Dermis microvascular lymphatic vessel endothelial cell (primary cell): ENCODE measurements at places on chromosomes 2 and 18.

DNA sequence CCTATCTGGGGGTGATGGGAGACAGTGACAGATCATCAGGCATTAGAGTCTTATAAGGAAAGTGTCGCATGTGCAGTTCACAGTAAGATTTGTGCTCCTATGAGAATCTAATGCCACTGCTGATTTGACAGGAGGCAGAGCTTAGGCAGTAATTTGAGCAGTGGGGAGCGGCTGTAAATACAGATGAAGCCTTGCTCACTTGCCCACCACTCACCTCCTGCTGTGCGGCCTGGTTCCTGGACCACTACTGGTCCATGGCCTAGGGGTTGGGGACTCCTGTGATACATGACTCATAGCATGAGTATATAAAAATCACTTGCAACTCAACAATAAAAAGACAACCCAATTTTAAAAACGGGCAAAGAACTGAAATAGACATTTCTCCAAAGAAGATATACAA is 71.1 kb upstream of the ACAA2 start:
- DNase-seq, result no peak

- DNase-seq, result no peak
Measured at GRCh38 chr18:5510135-5510846, 33.5 kb downstream of the EPB41L3 start.

DNA sequence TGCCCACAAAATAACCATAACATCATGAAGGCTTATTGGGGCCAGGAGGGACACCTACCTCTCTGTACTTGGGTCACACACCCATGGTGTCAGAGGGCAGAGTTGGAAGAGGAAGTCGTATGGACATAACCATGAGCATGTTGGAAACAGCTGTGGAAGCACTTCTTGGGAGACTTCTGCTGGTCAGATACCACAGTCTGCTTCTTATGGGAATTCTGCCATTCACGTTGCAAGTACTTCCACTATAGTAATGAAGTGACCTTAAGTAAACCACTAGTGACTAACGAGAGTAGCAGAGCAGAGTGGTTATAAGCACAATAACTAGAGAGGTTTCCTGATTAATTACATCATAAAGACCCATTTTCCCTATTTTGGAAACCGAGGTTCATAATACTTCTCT is 61.1 kb upstream of the TFPI start:
- DNase-seq, result no peak

- no peak for DNase-seq
Measured at GRCh38 chr2:54641988-54642387, 81.5 kb upstream of the EML6 start.

DNA sequence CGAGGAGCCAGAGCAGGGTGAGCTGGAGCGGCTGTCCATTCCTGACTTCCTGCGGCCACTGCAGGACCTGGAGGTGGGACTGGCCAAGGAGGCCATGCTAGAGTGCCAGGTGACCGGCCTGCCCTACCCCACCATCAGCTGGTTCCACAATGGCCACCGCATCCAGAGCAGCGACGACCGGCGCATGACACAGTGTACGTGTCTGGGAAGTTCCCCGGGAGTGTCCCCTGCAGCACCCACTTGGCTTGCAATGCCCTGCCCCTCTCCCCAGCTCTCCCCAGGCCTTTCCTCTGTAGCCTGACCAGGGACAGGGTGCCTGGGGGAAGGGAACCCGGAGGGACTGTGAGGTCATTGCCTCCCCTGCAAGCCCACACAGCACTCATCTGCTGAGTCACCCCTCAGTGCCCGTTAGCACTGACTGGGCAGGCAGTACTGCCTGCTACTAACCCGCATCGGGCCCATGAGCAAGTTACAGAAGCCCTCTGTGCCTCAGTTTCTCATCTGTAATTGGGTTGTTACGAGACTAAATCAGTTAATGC is 29.4 kb upstream of the GMPPA start:
- no peak for DNase-seq

- DNase-seq, result no peak
Measured at GRCh38 chr18:59769129-59769865, 72.1 kb upstream of the CCBE1 start.

DNA sequence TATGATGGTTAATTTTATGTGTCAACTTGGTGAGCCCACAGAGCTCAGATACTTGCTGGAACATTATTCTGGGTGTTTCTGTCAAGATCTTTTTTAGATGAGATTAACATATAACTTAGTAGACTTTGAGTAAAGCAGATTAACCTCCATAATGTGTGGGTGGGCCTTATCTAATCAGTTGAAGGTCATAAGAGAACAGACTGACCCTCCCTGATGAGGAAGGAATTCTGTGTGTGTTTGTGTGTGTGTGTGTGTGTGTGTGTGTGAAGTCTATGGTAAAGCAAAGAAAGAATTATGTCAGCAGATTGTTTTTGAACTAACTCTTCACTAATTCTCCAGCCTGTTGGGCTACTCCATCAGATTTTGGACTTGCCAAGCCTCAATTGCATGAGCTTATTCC is 232.2 kb upstream of the MEX3C start:
- no peak for DNase-seq

DNA sequence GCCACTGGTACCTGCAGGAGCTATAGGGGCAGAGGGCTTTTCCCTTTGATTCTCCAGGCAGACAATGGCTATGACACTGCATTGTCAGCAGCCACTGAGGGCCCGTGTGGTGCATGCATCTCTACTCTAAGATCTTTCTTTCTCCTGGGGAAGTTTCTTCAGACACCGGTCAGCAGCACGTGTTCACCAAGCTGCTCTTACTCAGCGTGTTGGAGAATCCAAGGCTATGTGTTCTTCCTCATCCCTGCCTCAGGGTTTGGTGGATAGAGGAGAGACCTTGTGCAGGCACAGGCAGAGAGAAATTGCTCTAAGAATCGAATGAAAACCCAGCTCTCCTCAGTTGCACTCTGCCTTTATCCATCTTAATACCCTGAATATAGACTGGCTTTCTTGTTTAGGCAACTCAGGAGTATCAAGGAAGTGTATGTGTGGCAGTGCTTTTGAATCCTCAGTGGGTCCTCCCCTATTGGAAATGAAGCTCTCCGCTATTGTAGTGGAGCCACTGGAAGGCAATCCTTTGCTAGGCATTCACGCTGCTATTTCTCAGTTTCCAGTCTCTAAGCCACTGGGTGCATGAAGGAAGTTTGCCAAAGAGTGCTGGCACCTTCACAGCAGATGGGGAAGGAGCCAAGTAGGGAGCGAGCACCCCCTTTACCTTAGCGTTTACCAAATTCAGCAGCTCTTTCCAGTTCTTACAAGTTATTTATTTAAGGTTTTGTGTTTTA is 86.9 kb upstream of the EML6 start:
- DNase-seq, result no peak

DNA sequence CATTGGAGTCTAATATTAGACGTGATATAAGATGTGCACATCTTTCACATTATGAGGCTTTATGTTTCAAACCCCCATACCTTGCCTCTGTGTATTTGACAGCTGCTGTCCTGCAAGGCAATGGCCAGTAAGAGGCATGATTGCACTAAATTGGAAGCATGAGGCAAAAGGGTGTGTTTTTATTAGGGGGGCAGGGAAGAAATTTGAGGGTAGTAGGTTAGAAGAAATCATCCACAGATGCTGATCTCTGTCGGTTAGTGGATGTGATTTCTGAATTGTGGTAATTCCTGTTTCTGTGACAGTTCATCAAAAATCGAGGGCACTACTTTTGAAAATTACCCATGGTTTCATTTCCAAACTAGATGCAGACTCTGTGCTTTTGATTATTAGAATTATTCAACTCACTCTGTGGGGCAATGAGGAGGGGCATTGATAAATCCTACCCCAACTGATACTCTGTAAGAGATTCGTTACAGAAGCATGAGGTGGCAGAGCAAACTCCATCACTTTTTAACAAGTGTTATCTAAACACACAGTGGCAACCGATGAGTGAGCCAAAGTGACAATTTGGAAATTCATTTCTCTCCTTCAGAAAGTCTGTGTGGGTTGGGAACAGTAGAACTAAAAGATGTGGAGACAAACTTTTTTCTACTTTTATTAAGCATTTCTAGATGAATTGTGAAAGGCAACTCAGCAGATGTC is 453.0 kb downstream of the ARHGAP15 start:
- no peak for DNase-seq

DNA sequence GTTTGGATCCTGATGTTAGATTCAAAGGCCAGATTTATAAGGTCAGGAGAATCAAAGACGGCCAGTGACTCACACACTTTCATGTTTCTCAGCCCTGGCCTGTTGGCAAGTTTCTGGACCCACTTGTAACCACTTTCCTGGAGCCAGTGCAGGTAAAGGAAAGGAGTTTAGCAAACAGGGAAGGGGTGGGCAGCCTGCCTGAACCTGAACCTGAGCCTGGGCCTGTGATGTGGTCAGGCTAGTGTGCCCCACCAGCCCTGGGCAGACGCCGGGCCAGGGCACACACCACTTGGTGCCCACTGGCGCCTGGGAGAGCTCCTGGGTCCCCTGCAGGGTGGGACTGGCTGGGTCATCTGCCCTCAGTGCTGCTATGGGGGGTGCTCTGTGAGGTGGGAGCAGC is 100.5 kb upstream of the SPRED2 start:
- no peak for DNase-seq

DNA sequence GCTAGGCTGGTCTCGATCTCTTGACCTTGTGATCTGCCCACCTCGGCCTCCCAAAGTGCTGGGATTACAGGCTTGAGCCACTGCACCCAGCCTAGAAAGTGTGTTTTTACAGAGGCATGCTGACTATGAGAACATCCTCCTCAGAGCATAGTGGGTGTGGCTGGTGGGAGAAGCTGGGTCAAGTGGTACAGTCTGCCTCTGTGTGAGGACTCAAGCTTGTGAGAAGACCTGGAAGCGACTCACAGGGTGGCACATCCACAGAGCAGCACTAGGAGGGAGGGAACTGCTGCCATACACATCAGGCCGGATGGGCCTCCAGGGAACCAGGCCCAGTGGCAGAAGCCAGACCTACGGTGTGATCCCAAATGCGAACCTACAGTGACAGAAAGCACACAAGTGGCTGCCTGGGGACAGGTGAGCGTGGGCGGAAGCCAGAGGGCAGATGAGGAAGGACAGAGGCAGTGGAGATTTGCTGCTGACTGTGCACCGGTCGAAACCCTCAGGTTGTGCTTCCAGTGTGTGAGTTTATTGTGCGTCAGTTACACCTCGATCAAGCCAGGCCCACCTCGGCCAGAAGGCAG is 8.9 kb downstream of the ARHGEF4 start:
- no peak for DNase-seq

GRCh38 chr2:234986876-234987720 is 35.3 kb downstream of the SH3BP4 start:
- no peak for DNase-seq

DNA sequence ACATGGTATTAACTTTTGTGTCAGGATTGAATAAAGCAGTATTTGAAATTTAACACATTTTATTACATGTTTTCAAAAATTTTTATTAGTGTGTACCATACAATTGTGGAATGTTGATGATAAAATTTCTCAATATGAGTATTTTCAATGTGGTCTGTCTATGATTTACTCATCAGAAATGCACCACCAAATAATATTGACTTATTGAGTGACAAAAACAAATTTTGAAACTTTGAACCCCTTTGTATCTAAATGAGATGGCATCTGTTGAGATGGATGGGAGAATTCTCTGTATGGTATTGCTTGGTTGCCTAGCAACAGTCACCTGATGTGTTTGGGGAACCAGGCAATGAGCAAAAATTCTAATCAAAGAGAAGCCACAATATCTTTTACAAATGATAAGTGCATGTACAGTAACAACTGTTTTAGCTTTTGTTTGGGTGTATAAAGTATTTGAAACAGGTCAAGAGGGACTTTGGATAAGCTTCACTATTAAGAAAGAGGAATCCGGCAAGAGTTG is 400.1 kb downstream of the CCDC85A start:
- no peak for DNase-seq

DNA sequence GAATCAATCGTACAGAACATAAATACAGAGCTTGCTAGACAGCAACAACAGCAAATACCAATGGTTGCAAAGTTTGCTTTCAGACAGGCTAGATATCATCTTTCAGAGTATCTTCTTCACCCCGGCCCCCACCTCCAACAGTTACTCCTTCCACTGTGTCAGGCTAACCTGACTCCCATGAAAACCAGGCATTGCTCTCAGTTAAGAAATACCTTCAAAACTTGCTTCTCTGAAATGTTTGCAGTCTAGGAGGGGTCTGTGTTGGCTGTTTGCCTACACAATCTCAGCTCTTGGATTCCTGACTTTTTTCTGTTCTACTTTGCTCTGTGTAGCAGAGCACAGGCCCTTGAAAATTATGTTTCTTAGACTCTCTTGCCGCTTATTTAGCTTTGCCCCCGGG is 599.5 kb upstream of the SYT4 start:
- DNase-seq, result no peak

- DNase-seq, result peak; percentile 40
Measured at GRCh38 chr2:176093145-176093897, 800 bp downstream of the HOXD13 start.

- no peak for DNase-seq
Measured at GRCh38 chr2:64623242-64623850, 30.4 kb downstream of the SERTAD2 start.

GRCh38 chr2:236965021-236965840 is 120.5 kb upstream of the COPS8 start:
- DNase-seq, result no peak

DNA sequence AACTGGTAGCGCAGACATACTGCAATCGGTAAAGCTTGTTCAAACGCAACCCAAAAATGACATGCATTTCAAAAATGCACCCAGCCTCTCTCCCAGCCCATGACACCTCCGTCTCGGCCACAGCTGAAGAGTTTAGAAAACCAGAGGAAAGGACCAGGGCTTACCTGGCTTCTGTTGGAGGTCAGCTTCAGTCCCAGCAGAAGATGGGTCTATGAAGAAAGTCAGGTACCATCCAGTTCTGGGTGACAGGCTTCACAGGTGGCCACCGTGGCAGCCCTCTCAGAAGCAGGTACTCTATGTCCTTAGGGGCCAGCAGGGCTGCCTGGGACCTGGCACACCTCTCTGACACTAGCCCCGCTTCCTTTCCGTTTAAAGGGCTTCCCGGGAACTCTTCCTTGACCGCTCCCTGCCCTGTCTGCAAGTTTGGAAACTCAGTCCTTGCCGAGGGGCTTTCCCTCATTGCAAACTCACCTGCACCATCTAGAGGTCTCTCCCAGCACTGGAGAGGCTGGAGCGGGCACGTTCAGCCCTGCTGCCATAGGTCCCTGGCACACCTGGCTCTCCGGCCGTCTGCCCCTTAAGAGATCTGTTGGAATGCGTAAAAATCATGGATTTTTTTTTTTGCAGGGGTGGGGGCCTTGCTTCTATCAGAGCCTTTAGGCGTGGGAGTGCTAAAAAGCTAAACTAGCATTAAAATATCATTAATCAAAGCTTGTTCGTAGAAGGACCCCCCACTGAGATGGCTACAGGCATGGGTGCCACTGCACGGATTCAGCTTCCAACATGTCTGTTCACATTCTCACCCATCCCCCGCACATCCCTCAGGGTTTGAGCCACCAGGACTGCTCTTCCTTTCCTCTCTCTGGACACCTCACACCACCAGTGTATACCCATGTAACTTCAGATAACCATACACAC is at the start of gene EDAR:
TSS of gene EDAR (minus strand) at position 425 of the 918 bp plus-strand sequence. CDS start 58,206 bp downstream, outside the sequence.
- DNase-seq, result peak; percentile 38

DNA sequence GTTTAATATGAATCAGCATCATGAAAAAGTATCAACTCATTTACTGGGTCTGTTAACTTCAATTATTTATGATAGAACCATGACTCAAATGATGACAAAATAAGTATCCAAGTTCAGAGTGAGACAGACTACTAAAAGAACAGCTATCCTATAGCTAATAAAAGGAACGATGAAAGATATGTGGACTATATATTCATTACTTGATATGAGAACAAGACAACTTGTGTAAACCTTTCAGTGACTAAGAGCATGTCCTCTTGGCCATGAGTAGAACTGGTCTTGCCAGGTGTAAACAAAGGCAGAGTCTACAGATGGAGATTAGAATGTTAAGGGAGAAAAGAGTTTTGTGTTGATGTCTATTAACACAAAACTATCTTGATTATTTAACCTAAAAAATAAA is 360.4 kb upstream of the ZC3H15 start:
- DNase-seq, result no peak
